Hematopoietic multipotent progenitor cell (in vitro differentiated cells): ENCODE measurements at places on chromosomes 11 and 22. TPM values are rescaled to one million over a fixed set of nuclear protein-coding genes. Genes with fewer than 3 reads are reported as not detected.

HBD gene
- 77.0 TPM for total RNA-seq

SERPINH1 gene
- 92.4 TPM for total RNA-seq

SART1 gene
- total RNA-seq: 62.2 TPM

LAYN gene
- 0.27 TPM for total RNA-seq

OR6T1 gene
- not detected for total RNA-seq

DNA sequence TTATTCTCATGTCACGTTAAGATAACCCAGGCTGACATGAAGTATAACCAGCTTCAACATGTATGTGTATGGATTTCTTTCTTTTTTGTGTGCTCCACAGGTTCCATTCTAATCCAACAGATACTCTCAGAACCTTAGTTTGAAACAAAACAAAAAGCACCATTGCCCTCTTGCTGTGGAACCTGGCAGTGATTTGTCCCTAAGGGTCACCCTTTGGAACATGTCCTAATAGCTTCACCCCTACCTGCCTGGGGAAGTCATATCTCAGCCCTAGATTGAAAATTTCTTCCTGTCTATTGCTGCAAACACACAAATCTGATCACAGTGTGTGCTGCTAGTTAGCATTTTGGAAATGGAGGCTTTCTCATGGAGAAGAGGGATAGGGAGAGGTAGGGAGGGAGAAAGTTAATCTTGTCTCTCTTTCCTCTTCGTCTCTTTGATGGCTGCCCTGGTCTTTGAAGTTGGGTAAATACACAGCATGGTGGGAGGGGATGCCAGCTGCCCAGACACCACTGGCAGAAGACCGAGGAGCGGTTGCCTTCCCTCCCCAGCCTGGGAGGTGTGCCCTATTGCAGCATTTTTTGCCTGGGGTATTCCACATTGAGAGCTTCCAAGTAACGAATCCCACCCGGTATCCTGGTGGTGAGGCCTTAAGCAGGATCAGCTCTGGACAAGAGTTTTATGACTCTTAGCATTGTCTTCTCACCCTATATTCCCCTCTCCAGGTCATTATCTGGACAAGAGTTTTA, 11.6 kb upstream of the CADM1 start:
- no peak for DNase-seq

- no peak for DNase-seq
Observed at GRCh38 chr11:110026858-110027626, 66.2 kb upstream of the ZC3H12C start.

DNA sequence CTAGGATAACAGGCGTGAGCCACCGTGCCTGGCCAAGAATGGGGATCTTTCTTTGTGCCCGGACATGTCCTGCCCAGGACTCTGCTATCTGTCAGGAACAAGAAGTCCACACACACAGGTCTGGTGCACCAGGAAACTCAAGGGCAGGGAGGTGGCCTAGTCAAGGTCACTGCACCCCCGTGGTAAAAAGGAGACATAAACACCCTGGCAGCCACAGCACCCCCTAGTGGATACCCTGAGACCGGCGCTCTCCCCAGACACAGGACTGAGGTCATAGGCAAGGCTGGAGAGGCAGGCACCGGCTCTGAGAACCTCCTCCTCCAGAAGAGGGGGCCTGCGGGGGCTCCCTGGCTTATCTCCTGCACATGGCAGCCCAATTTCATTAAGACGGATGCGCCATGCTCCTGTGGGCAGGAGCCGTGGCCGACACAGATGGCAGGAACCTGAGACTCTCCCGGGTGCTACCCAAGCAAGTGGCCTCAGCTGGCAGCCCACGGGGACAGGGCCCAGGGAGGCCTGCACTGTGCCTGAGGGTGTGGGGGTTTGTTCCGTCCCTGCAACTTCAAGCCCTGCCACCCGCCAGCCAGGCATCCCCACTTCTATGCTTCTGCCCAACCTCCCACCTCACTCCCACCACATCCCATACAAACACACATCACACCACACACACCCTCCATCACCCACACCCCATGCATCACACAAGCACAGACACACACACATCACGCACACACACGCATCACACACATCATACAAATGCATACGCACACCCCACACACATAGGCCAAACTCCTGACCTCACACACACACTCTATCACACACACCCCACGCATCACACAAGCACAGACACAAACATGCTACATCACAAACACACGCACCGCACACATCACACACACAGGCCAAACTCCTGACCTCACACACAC, 19.6 kb downstream of the MACROD1 start:
- peak; percentile 77 for DNase-seq

GRCh38 chr11:11981364-11981763, 27.1 kb downstream of the DKK3 start:
- DNase-seq: no peak

- DNase-seq: no peak
Observed at GRCh38 chr22:30841273-30841672, 127.3 kb downstream of the MORC2 start.

GRCh38 chr11:30292545-30292944, 30.4 kb upstream of the ARL14EP start:
- no peak for DNase-seq

DNA sequence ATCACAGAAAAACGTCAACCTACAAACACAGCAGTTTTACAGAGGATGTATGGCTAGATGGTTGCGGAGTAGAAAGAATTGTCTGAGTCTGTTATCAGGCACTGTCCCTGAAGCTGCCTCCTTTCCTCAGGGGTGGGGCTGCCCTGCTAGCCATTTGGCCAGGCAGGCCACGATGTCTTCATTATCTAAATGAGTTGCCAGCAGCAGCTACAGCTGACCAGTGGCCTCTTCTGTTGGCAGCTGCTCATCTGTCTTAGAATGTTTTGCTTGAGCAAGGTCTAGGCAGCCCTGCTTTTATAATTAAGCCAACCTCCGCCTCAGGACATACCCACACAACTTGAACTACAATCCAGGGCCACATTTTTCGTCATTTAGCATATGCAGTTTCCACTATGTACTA, 17.5 kb downstream of the SLC6A5 start:
- no peak for DNase-seq

- no peak for DNase-seq
Observed at GRCh38 chr22:41034706-41035105, 57.7 kb upstream of the EP300 start.

- DNase-seq: no peak
Observed at GRCh38 chr22:41481925-41482318, 13.0 kb downstream of the ACO2 start.
